ENCODE measurements at places on chromosomes 7 and 10.

GRCh38 chr7:7790041-7790741 lies 71.8 kb upstream of the RPA3 start:
- no peak for DNase-seq

- no peak for DNase-seq
Measured at GRCh38 chr7:148204639-148205304, 385.8 kb upstream of the C7orf33 start.

DNA sequence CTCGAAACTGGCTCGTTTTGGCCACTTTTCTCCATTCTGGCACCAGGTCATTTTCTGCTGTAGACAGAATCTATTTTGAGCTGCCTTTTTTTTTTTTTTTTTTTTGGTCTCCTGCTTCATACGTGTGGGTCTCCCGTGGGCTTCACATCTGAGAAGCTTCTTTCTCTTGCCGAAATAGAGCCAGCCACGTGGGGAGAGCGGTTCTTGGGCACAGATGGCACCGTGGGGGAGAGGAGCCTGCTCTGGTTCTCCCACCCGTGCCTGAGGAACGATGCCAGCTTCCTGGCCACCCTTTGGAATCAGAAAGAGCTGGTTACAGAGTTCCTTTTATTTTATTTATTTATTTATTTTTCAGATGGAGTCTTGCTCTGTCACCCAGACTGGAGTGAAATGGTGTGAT lies 48.7 kb upstream of the OCM2 start:
- no peak for DNase-seq

- no peak for DNase-seq
Measured at GRCh38 chr10:132377326-132377725, 19.7 kb upstream of the PWWP2B start.

DNA sequence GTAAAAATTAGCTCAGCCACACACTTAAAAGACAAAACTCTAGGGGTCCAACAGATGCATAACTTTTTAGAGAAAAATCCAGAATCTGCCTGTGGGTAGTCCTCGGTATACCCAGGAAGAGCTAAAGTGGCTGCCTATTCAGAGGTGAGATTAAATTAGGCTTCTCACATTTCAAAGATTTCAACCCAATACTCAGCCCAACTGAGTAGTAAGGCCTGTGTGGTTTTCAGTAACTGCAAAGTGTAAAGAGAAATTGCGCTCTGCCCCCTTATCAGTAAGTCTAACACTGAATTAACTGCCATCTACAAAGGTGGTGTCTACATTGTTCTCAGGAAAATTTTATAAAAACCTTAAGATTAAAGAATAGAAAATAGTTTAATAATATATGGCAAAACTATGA lies 88.2 kb downstream of the ELMO1 start:
- no peak for DNase-seq

DNA sequence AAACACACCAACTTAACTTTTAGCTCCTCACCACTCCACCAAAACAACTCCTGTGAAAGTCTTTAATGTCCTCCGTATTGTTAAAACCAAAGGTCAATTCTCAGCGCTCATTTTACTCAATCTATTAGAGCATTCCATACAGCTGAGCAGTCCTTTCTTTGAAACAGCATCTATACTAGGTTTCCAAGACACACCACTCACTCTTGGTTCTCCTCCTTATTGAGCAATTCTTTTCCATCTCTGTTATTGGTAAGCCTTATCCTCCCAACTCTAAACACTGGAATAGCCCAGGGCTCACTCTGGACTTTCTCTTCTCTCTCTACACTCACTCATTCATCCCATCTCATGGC lies 34.9 kb downstream of the COA1 start:
- DNase-seq: no peak

GRCh38 chr7:100019908-100020307 lies 4.5 kb downstream of the ZKSCAN1 start:
- DNase-seq: no peak

GRCh38 chr10:86665218-86665607 lies 3.1 kb upstream of the LDB3 start:
- DNase-seq: no peak

GRCh38 chr7:74365322-74366022 lies 76.3 kb downstream of the CLIP2 start:
- DNase-seq: no peak
